ENCODE measurements at places on chromosomes 13 and 19.
A peak's percentile ranks its signal among the peaks of the same experiment; 100 is the strongest.

GRCh38 chr19:2782329-2782935 is 641 bp downstream of the SGTA start:
- no peak for DNase-seq

- peak; percentile 53 for DNase-seq
These were observed 843 bp downstream of the ANO8 start for GRCh38 chr19:17333611-17334413.

GRCh38 chr13:30164146-30164545 is 143.2 kb downstream of the KATNAL1 start:
- no peak for DNase-seq

DNA sequence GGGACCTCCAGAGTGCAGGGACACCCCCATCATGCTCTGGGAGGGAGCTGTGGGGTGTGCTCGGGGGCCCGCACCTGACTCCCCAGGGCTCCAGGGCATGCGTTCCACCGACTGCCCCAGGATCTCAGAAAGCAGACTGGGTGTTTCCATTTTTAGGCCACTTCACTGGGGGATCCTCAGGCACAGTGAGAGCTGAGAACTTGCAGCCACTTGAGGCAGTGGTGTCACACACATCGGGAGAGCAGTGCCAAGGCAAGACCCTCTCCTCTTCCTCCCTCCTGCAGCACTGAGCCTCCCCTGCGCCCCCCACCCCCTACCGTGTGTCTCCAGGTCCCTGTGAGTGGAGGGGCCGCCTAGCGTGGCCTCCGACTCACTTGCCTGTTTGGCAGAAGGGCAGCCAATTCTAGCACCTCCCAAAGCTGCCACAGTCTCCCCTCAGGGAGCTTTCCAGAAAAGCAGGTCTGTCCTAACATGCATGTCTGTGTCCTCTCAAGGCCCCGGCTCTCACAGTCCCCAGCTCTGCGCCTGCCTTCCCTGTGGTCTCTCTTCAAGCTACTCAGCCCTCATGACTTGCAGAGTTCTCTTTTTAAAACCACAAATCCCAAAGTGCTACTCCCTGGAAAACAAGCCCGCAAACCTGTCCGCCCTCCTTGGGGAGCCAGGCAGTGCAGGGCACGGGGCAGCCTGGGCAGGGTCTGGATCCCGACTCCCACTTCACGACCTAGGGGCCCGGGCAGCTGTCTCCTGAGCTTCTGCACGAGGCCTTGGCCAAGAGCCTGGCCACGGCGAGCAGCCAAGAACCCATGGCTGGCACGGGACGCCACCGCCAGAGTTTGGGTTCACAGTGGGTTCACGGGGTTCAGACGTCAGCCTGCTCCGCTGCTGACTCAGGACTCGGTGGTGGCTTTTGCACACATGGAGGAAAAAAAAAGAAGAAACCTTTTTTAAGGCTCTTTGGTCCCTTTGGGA is 94.1 kb downstream of the STK24 start:
- DNase-seq, result no peak

DNA sequence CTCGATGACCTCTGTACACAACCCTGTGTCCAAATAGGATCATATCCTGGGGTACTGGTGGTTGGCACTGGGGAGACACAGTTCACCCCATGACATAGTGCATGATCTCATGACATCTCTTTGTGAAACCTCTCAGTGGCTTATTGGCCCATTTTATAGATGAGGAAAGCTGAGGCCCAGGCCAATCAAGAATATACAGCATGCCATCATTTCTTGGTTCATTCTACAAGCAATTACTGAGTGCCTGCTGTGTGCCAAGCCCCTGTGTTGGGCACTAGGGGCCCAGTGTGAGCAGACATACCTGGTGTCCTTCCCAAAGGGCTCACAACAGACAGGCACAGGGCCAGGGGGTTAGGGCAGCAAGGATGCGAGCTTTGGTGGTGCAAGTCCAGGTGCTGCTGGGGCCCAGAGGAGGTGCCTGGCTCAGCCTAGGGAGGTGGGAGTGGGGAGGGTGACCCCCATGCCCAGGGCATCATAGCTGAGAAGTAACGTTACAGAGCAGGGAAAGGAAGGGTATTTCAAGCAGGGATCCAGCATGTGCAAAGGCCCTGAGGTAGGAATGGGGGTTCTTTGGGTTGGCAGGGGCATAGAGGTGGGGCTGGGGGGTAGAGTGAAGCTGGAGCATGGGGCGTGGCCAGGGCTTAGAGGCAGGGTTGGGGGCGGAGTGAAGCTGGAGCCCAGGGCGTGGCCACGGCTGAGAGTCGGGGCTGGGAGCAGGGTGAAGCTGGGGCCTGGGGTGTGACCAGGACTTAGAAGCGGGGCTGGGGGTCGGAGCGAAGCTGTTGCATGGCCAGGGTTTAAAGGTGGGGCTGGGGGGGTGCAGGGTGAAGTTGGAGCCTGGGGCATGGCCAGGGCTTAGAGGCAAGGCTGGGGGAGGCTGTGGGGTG is 20.7 kb downstream of the COLGALT1 start:
- DNase-seq, result no peak

- DNase-seq, result no peak
These were observed 120.7 kb downstream of the ZNF429 start for GRCh38 chr19:21626091-21626490.

DNA sequence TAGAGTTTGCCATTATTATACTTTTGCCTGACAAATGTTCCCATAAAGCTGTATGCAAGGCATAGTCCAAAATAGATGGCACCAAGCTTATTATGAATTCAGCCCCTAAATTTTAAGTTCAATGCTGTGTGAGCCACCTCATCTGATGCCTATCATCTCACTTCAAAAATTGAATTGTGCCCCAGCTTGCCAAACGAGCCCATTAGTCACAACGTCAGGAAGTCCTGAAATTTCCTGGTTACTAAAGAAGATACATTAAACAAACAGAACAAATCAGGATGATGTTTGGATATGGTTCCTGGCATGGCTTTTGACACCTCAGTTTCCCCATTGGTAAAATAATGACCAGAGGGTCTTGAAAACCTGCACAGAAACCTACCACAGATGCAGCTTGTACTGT is 147.5 kb upstream of the SOX21 start:
- no peak for DNase-seq

GRCh38 chr13:74103970-74104555 is 30.1 kb downstream of the KLF12 start:
- no peak for DNase-seq

- DNase-seq, result no peak
These were observed 3.5 kb downstream of the TMEM150B start for GRCh38 chr19:55321466-55322137.

DNA sequence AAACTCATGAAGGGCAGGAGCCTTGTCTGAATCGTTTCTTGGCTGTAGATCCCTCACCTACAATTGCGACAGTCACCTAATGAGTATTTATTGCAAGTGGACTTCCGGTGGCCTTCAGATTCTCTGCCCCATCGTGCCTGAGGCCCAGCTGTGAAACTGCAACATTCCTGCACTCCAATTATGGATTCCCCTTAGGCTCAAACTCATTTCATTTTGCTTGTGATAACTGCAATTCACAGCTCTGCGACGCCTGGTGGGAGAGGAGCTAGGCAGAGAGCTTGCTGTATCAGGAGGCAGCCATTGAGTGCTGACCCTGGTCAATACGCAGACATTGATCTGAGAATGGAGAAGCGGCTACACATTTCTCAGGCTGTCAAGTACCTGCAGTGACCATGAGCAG is 59.0 kb downstream of the CCDC70 start:
- DNase-seq, result no peak

- DNase-seq, result peak; percentile 45
These were observed at the start of gene ITM2B for GRCh38 chr13:48233046-48233888. Gene ITM2B (plus strand): TSS chr13:48233206. CDS start chr13:48233361, 155 bp downstream.

- DNase-seq, result peak; percentile 98
These were observed 137.8 kb upstream of the TSC22D1 start for GRCh38 chr13:44713788-44714469.

DNA sequence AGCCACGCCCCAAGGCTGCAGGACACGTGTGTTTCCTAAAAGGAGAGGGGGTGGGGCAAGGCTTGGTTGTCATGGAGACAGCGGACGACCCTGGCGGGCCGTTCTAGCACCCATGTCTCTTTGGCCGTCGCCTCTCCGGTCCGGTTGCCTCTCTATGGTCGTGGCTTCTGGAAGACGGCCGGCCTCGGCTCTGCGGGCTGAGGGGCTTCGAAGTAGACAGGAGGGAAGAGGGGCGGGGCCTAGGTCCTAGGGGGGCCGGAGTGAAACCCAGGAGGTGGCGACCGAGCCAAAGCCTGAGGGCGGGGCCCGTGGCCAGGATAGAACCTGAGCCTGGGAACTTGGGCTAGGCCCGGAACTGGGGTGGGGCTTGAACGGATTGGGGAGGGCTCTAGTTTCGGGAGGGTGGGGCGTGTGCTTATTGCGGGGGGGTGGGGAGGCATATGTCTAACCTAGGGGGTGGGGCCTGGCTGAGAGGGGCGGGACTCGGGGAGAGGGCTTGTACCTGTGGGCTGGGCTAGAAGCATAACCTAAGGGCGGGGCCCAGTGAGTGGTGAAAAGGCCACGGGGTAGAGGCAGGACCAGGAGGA is 750 bp upstream of the SLC27A1 start:
- DNase-seq, result peak; percentile 91

- no peak for DNase-seq
These were observed 52.0 kb downstream of the COL4A1 start for GRCh38 chr13:110254751-110255553.

- DNase-seq, result no peak
These were observed 26.2 kb downstream of the SIAH3 start for GRCh38 chr13:45825387-45825650.

DNA sequence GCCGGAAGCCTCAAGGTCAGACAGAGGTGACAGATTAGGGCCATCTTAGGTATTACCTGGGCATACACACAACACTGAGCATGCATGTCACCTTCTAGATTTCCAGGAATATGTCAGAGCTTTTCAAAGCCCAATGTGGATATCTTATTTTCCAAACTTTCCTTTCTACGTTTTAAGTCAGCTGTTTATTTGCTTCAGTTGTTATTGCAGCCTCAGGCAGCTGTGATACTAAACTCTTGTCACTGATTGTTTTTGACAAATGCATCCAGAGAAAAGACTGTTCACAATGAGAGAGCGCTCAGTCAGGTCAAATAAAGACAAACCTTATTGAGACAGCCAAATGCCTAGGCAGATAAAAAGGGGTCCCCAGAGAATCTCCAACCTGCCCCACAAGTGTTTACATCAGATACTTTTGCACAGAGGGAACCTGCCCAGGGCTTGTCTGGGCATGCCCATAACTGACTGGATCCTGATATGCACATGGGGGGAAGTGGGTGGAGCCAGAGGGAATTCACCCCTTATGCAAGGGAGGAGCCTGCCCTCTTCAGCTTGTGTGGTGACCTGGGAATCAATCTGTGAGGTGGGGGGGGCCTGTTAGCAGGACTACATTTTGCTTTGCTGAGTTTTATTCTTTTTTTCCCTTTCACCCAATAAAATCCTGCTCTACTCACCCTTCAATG is 28.5 kb downstream of the MED4 start:
- peak; percentile 66 for DNase-seq

DNA sequence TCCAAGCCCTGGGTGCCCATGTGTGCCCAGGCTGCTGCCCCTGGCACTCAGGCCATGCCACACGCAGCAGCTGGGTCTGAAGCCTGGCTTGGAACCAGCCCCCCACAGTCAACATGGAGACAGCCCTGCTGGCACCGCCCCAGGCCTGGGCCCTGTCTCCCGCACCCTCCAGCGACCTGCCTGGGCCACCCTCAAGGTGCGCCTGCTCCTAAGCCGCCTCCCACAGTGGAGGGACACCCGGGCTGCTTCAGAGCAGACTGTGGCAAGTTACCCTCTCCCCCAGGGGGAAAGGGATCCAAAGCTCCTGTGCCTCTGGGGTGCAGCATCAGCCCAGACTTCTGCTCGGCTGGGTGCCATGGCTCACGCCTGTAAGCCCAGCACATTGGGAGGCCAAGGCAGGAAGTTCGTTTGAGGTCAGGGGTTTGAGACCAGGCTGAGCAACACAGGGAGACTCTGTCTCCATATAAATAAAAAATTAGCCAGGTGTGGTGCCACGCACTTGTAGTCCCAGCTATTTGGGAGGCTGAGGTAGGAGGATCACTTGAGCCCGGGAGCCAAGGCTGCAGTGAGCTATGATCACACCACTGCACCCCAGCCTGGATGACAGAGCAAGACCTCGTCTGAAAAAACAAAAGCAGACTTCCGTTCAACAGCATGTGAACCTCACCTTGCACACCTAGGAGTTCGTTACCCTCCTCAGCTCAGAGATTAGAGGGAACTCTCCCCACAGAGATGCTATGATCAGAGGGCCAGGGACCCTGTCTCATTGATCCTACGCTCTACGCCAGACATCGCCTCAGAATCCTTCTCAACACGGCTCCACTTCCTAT is 15.6 kb downstream of the ELL start:
- no peak for DNase-seq

DNA sequence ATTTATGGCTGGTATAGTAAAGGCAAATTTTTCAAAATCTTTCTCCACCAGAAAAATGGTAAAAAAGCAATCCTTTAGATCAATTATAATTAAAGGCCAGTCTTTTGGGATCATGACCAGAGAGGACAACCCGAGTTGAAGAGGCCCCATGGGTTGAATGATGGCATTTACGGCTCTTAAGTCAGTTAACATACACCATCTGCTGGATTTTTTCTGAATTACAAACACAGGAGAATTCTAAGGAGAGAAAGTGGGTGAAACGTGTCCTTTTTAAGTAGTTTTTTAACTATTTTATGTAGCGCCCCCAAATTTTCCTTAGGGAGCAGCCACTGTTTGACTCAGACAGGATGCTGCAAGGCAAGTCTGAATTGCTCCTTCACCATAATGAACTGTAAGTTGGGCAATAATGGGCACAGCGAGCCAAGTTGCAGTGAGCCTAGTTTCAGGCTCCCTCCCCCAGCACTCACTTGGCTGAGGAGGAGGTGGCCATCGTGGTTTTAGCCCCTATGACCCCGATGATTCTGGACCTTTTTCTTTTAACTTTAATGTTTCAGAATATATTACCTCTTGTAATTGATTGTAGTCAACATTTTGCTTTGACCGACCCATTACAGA is 13.6 kb upstream of the ZNF611 start:
- DNase-seq, result no peak

- DNase-seq, result no peak
These were observed 6.4 kb upstream of the RASL11A start for GRCh38 chr13:27264181-27264580.

DNA sequence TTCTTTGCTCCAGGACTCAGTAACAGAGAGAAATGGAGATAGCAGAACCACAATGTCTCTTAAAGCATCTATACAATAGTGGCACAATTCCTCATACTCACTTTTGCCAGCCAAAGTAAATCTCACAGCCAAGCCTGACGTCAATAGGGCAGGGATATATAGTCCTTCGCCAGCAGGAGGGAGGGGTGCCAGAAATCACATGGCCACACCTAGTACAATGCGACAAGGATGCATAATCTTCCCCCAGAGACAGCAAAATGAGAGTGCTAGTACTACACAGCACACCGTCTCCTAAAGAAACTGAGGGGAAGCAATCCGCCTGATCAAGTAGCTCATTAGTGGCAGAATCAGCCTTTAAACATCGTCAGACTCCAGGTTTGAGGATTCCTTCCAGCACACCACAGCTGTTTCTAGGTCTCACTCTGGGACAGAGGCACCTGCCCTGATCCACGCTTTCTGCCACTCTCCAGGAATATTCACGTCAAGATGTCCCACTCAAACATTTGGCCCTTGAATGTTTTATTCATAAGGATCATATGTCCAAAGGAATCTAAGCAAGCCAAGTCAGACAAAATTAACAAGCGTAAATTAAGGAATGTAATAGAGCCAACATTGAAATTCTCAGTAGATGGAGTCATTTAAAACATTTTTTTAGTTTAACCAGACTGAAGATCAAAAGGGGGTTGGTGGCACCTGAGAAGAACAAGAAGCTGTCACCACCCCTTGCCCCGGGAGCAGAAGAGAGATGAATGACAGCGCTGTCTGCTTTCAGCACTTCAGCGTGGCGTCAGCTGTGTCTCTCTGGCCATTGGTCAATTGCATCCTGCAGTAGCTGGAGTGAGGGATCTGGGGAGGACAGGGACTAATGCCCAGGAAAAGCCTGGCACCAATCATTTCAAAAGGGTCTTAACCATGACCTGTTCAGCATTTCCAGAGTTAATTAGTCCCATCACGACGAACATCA is 63.5 kb upstream of the SERP2 start:
- DNase-seq, result peak; percentile 42

All from foreskin keratinocyte (primary cell).